ENCODE measurements at places on chromosomes 6 and 20.
A peak's percentile ranks its signal among the peaks of the same experiment; 100 is the strongest.

DNA sequence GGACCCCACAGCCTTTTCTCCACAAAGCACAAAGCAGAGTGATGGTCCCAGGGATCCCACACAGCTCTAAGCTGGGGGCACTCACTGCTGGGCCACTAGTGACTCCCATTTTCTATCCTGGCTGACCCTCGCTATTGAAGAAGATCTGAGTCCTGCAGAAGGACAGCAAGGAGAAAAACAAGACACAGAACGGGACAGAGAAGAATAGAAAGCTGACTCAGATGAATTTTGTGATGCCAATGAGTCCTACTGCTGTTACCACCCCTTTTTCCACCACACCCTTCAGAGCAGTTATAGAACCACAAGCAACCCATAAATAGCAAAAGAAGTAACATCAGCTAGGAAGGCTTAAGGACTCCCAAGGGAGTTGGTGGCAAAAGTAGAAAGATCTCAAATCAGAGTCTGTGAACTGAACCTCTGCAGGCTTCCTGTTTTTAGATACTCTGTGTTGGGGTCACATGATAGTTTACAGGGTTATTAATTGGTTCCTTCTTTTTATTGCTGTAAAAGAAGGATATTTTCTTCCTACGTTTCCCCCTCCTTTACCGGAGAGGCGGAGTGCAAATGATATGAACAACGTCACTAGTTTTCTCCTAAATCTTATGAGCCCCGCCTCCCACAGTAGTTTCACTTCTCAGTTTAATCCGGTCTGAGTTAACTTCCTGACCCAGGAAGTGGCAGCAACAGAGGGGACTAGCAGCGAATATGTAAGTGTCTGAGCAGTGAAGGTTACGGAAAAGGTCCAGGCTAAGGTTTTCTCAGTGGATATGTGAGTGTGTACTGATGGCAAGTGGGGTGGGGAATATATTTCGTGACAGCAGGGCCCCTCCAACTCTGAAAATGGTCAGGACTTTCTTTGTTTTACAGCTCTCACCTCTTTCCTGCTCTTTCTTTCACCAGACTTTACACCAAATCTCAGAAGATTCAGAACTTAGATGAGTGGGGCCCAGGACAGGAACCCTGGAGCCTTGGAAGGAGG is at the start of gene TRIM38:
TRIM38 (plus strand) TSS at position 654 of the 979 bp plus-strand sequence. CDS start 3,721 bp downstream, outside the sequence.
- peak; percentile 88 for DNase-seq

- no peak for DNase-seq
Measured at GRCh38 chr6:90695316-90695715, 108.4 kb upstream of the MAP3K7 start.

GRCh38 chr6:150293423-150294173 is 75.2 kb upstream of the IYD start:
- DNase-seq = peak; percentile 36

DNA sequence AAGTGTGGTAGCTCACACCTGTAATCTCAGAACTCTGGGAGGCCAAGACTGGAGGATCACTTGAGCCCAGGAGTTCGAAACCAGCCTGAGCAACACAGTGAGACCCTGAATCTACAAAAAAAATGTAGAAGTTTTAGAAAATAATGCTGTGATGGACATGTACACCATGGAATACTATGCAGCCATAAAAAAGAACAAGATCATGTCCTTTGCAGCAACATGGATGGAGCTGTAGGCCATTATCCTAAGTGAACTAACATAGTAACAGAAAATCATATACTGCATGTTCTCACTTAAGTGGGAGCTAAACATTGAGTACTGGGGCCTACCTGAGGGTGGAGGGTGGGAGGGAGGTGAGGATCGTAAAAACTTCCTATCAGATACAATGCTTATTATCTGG is 110.8 kb downstream of the PRND start:
- no peak for DNase-seq

- DNase-seq = no peak
Measured at GRCh38 chr6:113359155-113360140, 497.7 kb upstream of the MARCKS start.

- DNase-seq = no peak
Measured at GRCh38 chr20:54115172-54115854, 44.9 kb upstream of the BCAS1 start.

DNA sequence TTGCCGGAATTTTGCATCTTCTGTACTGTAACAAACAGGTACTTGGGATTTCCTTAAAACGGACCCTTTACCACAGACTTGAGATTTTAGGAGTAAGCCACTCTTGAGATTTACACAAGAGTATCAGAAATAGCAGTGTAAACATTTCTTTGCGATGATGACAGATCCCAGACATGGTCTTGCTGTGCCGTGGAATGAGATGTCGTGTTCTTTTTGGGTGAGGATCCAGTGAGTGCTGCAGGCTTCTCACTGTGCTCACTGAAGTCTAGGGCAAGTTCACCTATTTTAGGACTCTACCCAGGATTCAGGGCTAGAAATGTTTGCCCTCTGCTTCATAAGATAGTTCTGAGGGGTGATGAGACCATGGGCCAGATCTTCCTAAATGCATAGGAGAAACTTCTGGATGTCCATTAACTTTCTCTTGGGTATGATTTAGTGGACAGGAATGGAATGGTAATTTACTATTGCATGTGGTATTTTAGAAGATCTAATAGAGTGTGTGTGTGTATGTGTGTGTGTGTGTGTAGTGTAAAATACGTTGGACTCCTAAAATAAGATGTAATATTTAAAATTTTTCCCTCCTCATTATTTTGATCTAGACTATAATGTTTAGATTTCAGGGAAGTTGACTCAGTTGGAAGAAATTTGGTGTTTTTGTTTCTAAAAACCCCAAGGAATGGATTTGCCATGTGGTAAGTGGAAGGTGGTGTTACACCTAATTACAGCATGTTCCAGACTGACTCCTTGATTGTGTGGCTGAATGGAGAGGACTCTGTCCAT is 8.5 kb downstream of the LRRC1 start:
- no peak for DNase-seq

- DNase-seq = no peak
Measured at GRCh38 chr20:42097741-42098140, 479.6 kb upstream of the CHD6 start.

GRCh38 chr6:4608361-4609115 is 167.7 kb upstream of the CDYL start:
- DNase-seq = peak; percentile 95

DNA sequence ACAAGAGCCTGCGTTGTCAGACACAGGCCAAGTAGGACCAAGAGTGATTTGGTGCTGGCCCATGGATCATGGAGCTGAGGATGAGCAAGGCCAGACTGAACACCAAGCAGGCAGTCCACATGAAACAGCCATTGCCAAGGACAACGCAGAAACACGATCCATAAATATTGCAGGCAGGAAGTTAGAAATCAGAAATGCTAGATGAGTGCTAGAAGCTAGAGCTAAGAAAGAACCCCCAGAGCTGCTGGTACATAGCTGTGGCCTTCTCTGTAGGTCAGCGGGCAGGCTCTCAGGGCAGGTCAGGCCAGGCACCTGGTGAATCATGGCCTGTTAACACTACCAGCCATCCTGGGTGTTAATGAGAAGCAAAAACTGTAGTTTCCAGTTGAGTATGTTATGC is 119.7 kb downstream of the ALDH8A1 start:
- no peak for DNase-seq

- DNase-seq = no peak
Measured at GRCh38 chr6:84597238-84597875, 167.0 kb downstream of the TBX18 start.

GRCh38 chr20:1657556-1658334 is at the start of gene SIRPG:
TSS of gene SIRPG (minus strand) at chr20:1657779. CDS start at chr20:1657714, 65 bp downstream.
- no peak for DNase-seq

DNA sequence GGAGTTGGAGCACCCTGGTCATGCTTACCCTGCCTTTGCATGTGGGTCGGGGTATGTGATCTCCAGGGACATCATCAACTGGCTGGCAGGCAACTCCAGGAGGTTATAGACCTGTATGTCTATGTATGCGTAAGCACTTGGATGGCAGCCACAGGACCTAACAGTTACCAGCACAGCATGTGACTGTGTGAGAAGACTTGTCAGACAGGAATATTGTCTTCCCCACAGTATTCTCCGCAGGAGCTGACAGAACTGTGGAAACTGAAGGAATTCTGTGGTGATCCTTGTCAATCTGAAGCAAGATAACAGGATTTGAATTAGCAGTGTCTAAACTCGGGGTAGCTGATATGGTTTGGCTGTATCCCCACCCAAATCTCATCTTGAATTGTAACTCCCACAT is 59.2 kb downstream of the TMEM244 start:
- DNase-seq = no peak

DNA sequence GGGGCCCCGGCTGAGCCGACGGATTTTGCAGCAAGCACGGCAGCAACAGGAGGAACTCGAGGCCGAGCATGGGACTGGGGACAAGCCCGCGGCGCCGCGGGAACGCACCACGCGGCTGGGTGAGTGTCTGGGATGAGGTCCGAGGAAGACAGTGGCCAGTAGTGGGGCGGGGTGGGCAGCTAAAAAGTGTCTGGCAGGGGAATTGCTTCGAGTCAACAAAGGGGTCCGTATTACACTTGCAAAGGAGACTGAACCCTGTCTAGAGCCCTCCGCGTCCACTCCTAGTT is 356 bp downstream of the BYSL start:
- no peak for DNase-seq

GRCh38 chr6:28245206-28245941 is 6.7 kb downstream of the ZKSCAN4 start:
- DNase-seq = no peak

- no peak for DNase-seq
Measured at GRCh38 chr6:132495604-132496079, 17.3 kb downstream of the STX7 start.

- no peak for DNase-seq
Measured at GRCh38 chr6:92690997-92691599, 728.3 kb downstream of the EPHA7 start.

DNA sequence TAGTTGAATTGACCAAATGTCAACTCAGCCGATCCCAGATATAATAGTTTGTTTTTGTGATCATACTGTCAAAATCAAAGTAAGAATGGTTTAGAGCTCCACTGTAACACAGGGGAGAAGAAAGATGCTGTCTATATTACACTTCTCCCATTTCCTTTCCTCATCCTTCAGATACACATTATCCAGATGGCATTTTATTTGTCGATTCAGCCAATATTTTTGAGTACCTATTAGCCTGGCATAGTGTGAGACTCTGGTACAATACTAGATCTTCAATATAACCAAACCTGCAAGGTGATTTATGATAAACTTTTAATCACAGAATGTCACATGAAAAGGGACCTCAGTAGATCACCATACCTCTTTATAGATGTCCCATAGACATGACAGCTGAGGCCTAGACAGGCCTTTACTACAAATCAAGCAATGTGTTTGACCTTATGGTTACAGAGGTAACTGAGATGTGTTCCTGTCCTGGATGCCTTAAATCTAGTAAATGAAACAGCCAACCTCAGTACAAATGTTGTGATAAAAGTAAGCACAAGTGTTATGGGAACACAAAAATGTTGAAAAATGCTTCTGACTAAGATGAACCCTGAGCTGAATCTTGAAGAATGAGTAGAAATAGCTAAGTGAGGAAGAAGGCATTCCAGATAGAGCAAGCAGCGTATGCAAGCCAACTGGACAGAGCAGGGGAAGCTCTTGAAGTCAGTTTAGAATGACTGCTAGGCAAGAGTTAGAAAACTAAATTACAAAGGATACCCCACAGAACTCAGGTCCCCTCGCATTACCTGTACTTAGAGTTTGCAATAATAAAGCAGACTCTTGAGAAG is 1.9 kb downstream of the FBXO9 start:
- DNase-seq = no peak

- no peak for DNase-seq
Measured at GRCh38 chr20:4548552-4548951, 173.2 kb upstream of the PRND start.

DNA sequence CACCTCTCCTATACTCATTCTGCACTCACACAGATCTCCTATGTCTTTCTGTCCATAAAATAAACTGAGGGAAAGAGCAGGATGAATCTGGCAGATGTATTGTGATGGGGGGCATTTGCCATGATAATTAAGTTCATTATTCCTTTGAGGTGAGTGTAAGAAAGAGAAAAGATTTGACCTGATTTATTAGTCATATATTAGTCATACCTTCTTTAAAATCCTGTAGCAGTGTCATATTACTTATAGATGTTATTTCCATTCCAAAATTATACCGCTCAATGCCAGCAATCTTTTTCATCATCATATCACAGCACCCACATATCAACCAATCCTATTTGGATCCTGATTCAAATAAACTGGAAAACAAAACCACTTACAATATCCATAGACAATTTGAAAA is 733.3 kb upstream of the SLC35B3 start:
- DNase-seq = no peak

DNA sequence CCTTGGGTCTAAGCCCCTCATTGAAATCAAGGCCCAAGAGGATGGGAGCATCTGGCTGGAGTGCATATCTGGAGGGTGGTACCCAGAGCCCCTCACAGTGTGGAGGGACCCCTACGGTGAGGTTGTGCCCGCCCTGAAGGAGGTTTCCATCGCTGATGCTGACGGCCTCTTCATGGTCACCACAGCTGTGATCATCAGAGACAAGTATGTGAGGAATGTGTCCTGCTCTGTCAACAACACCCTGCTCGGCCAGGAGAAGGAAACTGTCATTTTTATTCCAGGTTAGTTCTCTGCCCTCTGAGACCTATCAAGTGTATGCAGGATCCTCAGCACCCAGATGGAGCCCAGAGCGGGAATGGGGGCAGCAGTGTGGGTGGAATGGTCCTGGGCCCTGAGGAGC is 5.1 kb downstream of the BTN2A2 start:
- no peak for DNase-seq

- peak; percentile 91 for DNase-seq
Measured at GRCh38 chr6:44223319-44224028, at the start of gene SLC29A1. TSS of gene SLC29A1 (plus strand) at chr6:44223595. CDS start at chr6:44227314, 3,719 bp downstream.

GRCh38 chr6:42250274-42250931 is 32.7 kb upstream of the MRPS10 start:
- DNase-seq = peak; percentile 35

DNA sequence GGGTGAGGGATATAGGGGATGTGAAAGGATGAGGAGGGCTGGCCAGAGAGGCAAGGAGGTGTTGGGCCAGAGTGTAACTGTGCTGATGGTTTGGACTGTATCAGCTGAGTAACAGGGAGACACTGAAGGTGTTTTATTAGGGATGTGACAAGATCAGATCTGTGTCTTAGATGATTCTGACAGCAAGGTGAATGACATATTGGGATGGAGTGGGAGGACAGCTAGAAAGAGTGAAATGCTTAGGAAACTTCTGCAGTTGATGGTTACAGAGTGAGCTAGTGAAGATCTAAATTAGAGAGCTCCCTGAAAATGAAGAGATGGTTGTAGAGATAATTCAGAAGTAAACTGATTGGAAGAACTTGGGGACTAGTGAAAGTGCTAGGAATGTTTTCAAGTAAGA is 47.2 kb upstream of the ELOVL5 start:
- no peak for DNase-seq

- no peak for DNase-seq
Measured at GRCh38 chr20:31572042-31572700, 32.9 kb upstream of the ID1 start.

GRCh38 chr6:40631744-40632143 is 44.6 kb upstream of the LRFN2 start:
- DNase-seq = peak; percentile 5

GRCh38 chr6:34940030-34940434 is 51.0 kb downstream of the ANKS1A start:
- DNase-seq = no peak

GRCh38 chr6:133083248-133083967 is 157.7 kb upstream of the EYA4 start:
- DNase-seq = no peak

GRCh38 chr20:32966881-32967781 is 37.1 kb downstream of the SUN5 start:
- no peak for DNase-seq

GRCh38 chr20:57312138-57312537 is 17.5 kb upstream of the SPO11 start:
- DNase-seq = no peak

GRCh38 chr6:12279322-12280091 is 10.7 kb upstream of the EDN1 start:
- no peak for DNase-seq
